Astrocyte of the spinal cord (primary cell): ENCODE measurements at places on chromosomes 2 and 18.

GRCh38 chr2:16645088-16645487 lies 20.5 kb downstream of the CYRIA start:
- no peak for DNase-seq

GRCh38 chr2:85179541-85179940 lies 46.3 kb downstream of the TCF7L1 start:
- peak; percentile 30 for DNase-seq

DNA sequence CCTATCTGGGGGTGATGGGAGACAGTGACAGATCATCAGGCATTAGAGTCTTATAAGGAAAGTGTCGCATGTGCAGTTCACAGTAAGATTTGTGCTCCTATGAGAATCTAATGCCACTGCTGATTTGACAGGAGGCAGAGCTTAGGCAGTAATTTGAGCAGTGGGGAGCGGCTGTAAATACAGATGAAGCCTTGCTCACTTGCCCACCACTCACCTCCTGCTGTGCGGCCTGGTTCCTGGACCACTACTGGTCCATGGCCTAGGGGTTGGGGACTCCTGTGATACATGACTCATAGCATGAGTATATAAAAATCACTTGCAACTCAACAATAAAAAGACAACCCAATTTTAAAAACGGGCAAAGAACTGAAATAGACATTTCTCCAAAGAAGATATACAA lies 71.1 kb upstream of the ACAA2 start:
- DNase-seq = no peak

DNA sequence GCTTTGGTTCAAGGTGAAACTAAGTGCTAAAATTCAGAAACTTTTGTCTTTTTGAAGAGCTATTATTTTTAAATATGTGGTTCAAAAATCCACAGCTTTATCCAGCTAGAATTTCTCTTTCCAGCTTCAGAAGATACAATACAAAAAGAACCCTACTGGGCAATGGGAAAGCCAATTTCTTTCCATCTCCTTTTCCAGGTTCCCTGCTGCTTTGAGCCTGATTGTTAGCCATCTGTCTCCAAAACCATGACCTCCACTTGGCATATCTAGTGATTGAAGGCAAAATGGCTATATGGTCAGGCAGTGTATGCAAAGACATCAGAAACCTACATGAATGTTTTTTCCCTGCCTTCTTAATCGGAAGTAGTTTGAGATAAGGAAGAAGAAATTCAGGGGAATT lies 134.1 kb downstream of the KCNH7 start:
- DNase-seq = no peak

- DNase-seq = peak; percentile 36
Measured at GRCh38 chr2:148515976-148516375, 128.6 kb upstream of the EPC2 start.

GRCh38 chr18:57444301-57444759 lies 9.2 kb downstream of the ONECUT2 start:
- no peak for DNase-seq

DNA sequence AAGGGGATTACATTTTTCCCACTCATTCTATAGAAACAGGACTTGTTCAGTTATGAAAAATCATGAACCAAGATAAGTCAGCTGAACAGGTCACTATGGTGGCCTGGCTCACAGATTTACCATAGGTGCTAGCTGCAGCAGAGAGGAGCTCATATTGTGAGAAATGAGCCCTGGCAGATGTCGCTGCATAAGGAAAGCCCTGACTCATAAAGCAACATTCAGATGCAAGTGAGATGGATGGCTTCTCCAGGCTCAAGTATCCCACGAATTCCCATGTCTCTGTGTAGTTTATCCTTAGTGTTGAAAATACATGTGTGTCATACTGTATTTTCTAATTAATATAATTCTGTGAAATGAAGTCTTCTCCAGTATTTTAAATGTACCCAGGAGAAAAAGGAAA lies 115.0 kb upstream of the LHCGR start:
- no peak for DNase-seq

GRCh38 chr2:71609958-71610357 lies 156.6 kb downstream of the DYSF start:
- DNase-seq = peak; percentile 60

DNA sequence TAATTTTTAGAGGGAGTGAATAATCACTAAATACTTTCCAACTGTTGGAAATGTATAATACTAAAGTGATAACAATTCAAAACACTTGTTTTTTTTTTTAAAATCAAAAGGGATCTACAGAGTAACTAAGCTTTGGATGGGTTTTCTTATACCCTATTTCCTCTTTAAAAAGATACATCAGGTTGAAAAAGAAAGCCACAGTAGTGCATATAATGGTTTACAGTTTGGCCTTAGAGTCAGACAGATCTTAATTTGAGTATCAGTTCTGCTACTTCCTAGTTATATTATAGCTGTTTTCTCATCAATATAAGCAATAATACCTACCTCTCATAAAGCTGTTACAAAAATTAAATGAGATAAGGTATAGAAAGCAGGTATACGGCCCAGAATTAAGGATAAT lies 28.5 kb downstream of the PSME4 start:
- DNase-seq = no peak

- DNase-seq = no peak
Measured at GRCh38 chr2:197211881-197212342, 98.7 kb downstream of the ANKRD44 start.

DNA sequence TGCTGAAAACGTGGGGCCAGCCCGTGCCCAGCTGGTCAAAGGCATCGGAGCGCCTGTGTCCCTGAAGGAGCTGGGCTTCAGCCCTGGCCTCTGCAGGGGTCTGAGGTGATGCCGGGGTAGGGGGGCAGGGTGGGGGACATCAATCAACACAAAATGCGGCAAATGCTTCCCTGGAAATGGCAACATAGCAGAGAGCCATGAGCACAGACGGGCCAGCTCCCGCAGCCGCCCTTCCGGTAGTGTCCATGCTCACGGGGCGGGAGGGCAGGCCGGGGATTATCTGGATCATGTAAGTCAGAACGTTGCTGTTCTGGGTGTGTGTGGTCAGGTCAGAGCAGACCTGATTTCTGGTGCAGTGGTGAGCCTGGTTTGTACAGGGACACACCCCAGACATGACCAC lies 56.5 kb upstream of the TWIST2 start:
- no peak for DNase-seq

DNA sequence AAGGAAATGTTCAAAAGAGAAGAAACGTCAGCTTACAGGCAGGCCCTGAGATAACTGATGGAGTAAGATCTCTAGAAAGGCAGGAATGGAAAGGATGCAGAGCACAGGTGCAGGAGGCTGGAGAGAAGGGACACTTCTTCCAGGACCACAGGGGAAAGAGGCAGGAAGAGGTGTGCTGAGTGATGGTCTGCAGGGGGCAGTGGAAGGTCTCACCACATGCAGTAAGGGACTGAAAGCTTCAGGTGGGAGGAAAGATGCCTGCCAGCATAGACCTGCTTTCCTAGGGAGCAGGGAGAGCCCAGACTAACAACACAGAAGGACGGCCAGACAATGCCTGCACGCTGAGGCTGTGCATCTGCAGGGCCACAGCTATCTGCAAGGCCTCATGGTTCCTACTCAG lies 156.8 kb downstream of the L3MBTL4 start:
- DNase-seq = no peak

- no peak for DNase-seq
Measured at GRCh38 chr2:169860149-169860548, 32.9 kb downstream of the UBR3 start.

DNA sequence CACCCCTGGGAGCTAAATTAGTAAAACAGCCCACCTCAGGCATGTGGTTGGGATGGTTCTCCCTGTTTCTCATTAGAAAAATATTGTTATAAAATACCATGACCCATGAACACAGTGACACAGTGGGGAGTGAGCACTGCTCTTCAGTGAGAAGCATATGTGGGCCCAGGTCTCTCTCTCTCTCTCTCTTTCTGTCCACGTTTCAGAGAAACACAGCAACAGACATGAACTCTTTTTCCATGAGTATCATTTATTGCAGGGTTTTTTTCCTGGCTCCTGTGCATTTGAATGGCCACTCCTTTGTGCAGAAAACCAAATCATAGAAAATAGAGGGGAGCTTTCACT lies 41.2 kb downstream of the CYRIA start:
- DNase-seq = peak; percentile 56

DNA sequence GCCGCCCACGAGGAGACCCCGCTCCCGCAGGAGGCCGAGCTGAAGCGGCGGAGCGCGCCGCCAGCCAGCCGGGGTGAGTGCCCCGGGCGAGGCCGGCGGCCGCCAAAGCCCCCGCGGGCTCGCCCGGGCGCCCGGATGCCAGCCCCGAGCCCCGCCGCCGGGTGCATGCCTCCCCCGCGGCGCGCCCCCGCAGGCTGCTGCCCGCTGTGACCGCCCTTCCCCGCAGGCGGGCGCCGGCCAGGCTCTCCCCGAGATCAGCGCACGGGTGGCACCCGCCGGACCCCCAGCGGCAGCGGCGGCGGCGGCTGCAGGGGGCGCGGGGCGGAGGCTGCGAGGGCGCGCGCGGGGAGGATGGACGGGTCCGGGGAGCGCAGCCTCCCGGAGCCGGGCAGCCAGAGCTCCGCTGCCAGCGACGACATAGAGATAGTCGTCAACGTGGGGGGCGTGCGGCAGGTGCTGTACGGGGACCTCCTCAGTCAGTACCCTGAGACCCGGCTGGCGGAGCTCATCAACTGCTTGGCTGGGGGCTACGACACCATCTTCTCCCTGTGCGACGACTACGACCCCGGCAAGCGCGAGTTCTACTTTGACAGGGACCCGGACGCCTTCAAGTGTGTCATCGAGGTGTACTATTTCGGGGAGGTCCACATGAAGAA lies 470 bp downstream of the KCNF1 start:
- DNase-seq = no peak

DNA sequence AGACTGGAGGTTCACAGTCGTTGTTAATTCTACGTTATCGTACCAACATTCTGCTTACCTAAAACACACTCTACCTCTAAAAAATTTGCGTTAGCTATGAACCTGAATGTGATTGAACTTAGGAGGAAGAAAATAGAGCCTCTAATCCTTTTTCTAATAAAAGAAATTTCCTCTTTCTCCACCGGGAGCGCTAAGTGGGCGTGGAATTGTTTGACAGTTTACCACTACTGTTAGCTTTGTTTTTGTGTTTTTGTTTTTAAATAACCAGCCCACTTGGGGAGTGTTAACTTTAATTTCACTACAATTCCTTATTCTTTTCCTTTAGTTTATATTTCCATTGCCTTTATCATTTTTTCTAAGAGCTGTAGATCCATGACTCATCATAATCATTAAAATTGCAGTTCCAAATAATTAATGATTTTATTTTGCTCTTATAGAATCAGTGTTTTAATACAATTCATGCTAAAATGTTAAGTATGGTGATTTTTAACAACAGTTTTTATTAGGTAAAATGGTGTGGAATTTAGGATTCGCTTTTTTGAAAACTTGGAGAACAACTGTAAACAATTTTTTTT lies 55.0 kb upstream of the ITM2C start:
- no peak for DNase-seq

GRCh38 chr2:238595750-238596570 lies 169.2 kb downstream of the ASB1 start:
- DNase-seq = no peak

GRCh38 chr2:25342372-25343186 lies 854 bp upstream of the DNMT3A start:
- DNase-seq = peak; percentile 83

GRCh38 chr2:233353101-233353768 lies 1.1 kb upstream of the DGKD start:
- no peak for DNase-seq

GRCh38 chr18:48767090-48767690 lies 183.6 kb downstream of the SMAD7 start:
- DNase-seq = peak; percentile 47

GRCh38 chr2:144701259-144701658 lies 181.3 kb upstream of the ZEB2 start:
- no peak for DNase-seq

GRCh38 chr18:47944972-47945852 lies 14.8 kb upstream of the SMAD2 start:
- DNase-seq = peak; percentile 51

- DNase-seq = no peak
Measured at GRCh38 chr18:63169853-63170252, 149.7 kb downstream of the BCL2 start.

GRCh38 chr2:182606728-182607681 lies 109.1 kb upstream of the DNAJC10 start:
- DNase-seq = no peak
